CD14-positive monocyte (primary cell): ENCODE measurements at places on chromosomes 6 and 20. TPM values are rescaled to one million over a fixed set of nuclear protein-coding genes. Genes with fewer than 3 reads are reported as not detected.

GRCh38 chr6:16760516-16761470, at the start of gene ATXN1:
Gene ATXN1, minus strand, starts transcription at chr6:16761460.
- peak; percentile 48 for DNase-seq

- DNase-seq, result no peak
These were observed 258.1 kb downstream of the CLIC5 start for GRCh38 chr6:45757443-45758130.

- no peak for DNase-seq
These were observed 181.8 kb downstream of the TBXT start for GRCh38 chr6:165985806-165986299.

- no peak for DNase-seq
These were observed 7.8 kb downstream of the CCDC170 start for GRCh38 chr6:151501511-151502136.

ZNF165 gene
- polyA plus RNA-seq, result not detected

DNA sequence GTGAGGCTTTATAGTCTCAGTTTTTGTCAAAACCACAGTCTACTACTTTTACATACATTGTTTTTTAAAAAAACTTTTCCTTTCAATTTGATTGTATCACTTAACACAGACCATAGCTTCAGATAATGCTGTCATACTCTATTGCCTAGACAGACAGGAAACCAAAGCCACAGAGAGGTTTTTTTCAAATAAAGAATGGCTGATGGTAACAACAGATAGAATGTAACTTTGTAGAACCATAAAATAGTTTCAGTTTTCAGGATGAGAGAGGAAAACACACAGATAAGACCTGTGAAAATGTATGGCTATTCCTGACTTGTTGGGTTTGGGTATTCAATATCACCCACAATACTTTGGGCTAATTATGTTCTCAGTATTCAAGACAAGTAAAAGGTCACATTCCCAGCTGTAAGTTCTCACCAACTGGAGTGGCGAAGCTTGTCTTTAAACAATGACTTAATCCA, 94.0 kb downstream of the ADGRG6 start:
- no peak for DNase-seq

ZSCAN31 gene
- polyA plus RNA-seq, result not detected

- no peak for DNase-seq
These were observed 24.3 kb upstream of the IL17A start for GRCh38 chr6:52161689-52162438.

DNA sequence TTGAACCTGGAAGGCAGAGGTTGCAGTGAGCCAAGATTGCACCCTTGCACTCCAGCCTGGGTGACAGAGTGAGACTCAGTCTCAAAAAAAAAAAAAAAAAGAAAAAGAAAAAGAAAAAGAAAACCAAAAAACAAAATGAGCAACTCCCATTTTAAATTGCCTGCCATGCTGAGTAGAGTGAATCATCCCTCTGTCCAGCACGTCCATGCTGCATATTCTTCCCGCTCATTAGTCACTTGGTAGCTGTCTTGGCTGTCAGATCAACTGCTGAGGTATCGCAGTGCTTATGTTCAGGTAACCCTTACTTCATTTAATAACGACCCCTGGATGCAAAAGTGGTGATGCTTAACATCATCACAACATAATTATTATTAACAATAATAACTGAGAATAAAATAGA, 72.6 kb upstream of the RNF24 start:
- peak; percentile 33 for DNase-seq

THBD gene
- polyA plus RNA-seq, result 30.2 TPM

PRR18 gene
- polyA plus RNA-seq, result not detected

- DNase-seq, result no peak
These were observed 20.5 kb upstream of the SUPT3H start for GRCh38 chr6:45398075-45398813.

DAAM2 gene
- not detected for polyA plus RNA-seq

- DNase-seq, result no peak
These were observed 11.5 kb downstream of the TAAR2 start for GRCh38 chr6:132612449-132613108.

- no peak for DNase-seq
These were observed 11.6 kb upstream of the SCGN start for GRCh38 chr6:25640446-25640845.

GRCh38 chr6:4973982-4974745, 29.7 kb downstream of the RPP40 start:
- no peak for DNase-seq

L3MBTL3 gene
- 3.0 and 8.0 TPM in 2 replicates for polyA plus RNA-seq

DNA sequence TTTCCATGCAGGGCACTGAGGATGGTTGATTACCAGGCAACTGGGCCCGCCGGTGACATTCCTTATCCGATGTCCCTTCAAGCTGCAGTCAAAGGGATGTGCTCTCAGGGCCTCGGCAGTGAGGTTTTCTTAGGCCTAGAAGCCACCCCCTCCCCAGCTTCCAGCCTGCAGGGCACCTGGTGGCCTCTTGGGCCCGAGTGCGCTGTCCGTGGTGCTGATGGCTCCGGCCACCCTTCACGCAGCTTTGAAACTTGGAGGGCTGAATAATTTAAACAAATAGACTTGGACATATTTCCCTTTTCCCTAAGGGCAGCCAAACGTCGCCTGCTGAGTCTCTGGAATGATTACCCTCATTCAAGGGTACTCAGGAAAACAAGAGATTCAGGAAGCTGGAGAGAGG, 8.9 kb upstream of the MLN start:
- no peak for DNase-seq

GPRC6A gene
- not detected in 2 replicates for polyA plus RNA-seq

IBTK gene
- polyA plus RNA-seq, result 13.1 TPM

PLG gene
- not detected in 2 replicates for polyA plus RNA-seq

GRCh38 chr6:136895901-136896300, 26.2 kb upstream of the SLC35D3 start:
- no peak for DNase-seq

GRCh38 chr20:20425823-20426654, 58.1 kb downstream of the INSM1 start:
- no peak for DNase-seq

- DNase-seq, result no peak
These were observed 81.2 kb downstream of the ASXL1 start for GRCh38 chr20:32439132-32439829.

LZTS3 gene
- polyA plus RNA-seq, result 0.42 and 0.45 TPM in 2 replicates

- DNase-seq, result no peak
These were observed 5.9 kb upstream of the NQO2 start for GRCh38 chr6:2993755-2994317.

DNA sequence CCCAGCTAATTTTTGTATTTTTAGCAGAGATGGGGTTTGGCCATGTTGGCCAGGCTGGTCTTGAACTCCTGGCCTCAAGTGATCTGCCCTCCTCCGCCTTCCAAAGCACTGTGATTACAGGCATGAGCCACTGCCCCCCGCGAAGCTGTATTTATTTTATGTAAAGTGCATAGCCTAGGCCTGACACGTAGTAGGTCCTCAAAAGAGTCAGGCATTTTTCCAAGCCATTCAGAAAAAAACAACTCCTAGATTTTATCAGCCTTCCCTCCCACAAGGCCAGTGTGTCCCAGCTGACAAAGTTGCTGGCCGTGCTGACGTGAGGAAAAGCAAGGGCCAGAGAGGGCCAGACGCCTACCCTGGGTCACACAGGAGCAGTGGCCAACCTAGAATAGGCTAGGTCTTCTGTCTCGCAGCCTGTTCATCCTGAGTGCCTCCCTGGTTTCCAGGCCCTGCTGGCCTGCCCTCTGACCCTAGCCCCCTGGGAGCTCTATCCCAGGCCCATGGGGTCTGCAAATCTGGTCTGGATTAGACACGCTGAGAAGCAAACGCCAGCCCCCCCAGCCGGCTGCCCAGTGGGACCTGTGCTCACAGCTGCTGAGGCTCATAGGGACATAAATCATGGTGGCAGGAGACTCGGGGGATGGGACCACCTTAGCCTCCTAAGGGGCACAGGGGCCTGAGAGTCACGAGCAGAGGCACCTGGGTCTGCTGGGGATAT, 11.8 kb downstream of the TCF15 start:
- DNase-seq, result no peak

SLC52A3 gene
- not detected in 2 replicates for polyA plus RNA-seq

GRCh38 chr20:14643146-14643545, 305.7 kb upstream of the FLRT3 start:
- no peak for DNase-seq

- DNase-seq, result no peak
These were observed 120.2 kb upstream of the AFDN start for GRCh38 chr6:167706313-167707109.

ACTL10 gene
- 0.31 and 0.86 TPM in 2 replicates for polyA plus RNA-seq

GRCh38 chr6:165223101-165223500, 86.3 kb downstream of the C6orf118 start:
- no peak for DNase-seq

DNA sequence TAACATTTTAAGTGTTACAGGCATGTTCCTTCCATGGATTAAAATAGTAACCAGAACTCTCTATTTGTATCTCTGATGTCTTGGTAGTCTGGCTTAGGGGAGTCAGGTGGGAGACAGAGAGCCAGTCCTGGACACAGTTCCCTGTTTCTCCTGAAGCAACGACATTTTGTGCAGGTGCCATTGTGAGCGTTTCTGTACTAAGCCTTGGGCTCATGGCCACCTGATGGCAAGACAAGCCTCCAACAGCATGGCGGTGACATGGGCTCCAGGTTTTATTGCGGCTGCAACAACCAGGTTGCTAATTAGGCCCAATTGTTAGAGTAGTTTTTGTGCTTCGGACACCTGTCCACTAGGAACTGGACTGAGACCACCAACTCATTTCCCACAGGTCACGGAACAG, 105.3 kb downstream of the PRDM13 start:
- DNase-seq, result no peak

DNA sequence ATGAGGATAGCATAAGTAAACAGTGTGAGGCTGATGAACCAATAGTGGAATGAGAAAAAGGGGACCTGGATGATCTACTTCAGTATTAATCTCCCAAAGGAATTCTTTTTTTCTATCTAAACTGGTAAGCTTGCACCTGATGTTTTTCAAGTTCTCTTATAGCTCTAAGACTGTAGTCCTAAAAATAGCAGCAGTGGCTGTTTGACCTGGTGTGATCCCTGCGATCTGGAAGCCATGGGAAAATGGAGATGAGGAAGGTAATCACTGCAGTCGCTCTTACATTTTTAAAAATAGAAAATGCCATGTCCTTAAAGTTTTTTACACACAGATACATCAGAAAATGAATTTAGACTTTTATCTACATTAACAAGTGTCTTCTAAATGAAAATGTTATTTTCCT, 926.4 kb upstream of the SLC35B3 start:
- DNase-seq, result no peak

WFDC10B gene
- polyA plus RNA-seq, result not detected in 2 replicates

RCAN2 gene
- polyA plus RNA-seq, result not detected in 2 replicates

DNA sequence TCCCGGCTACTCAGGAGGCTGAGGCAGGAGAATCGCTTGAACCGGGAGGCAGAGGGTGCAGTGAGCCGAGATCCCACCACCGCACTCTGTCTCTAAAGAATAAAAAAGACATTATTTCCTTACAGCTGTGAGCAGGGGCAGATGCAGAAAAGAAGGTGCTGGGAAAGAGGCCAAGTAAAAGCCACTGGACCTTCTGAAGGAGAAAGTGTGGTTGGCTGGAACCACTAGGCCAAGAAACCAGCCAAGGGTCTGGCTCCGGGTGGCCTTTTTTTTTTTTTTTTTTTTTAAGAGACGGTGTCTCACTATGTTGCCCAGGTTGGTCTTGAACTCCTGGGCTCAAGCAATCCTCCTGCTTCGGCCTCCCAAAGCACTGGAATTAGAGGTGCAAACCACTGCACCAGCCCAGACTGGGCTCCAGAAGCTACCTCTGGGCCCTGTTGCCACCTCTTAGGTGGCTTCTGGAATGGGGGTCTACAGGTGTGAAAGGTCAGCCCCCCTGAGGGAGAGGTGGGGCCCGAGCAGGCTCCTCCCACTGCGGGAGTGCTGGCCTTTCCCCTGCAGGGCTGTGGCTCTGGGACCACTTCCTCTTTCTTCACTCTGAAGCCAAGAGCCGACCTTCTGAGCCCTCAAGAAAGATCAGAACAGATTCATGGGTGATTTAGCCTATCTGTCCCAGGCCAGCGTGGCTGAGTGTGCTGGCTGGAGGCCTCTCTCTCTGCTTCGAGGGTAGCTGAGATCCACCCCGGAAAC, at the start of gene FGD2:
FGD2 (plus strand) TSS at position 595 of the 750 bp plus-strand sequence. CDS start 163 bp downstream, outside the sequence.
- peak; percentile 71 for DNase-seq
